ENCODE measurements at places on chromosomes 1 and 21. TPM values are rescaled to one million over a fixed set of nuclear protein-coding genes. Genes with fewer than 3 reads are reported as not detected.

Gene ANKRD34A
- total RNA-seq: 0.62 TPM

Gene REN
- not detected for total RNA-seq

Gene THEM5
- total RNA-seq: not detected

Gene IGFN1
- total RNA-seq: under 0.01 TPM

Gene RORC
- not detected for total RNA-seq

Gene SLFNL1
- total RNA-seq: 0.26 TPM

Gene PLPPR4
- total RNA-seq: 0.50 TPM

Gene HSD3B2
- not detected for total RNA-seq

Gene CAPZB
- total RNA-seq: 220 TPM

Gene NIBAN1
- 33.3 TPM for total RNA-seq

Gene BACH1
- total RNA-seq: 100 TPM

Gene TDRD10
- 0.06 TPM for total RNA-seq

Gene DIO1
- total RNA-seq: not detected

Gene GABRD
- not detected for total RNA-seq

Gene TEKT2
- not detected for total RNA-seq

Gene HYI
- 37.3 TPM for total RNA-seq

Gene BRINP3
- total RNA-seq: not detected

Gene CRP
- total RNA-seq: not detected

Gene OR2T29
- total RNA-seq: not detected

Gene ZNF697
- 5.6 TPM for total RNA-seq

All from aortic smooth muscle cell (primary cell).